NCI-H774 (cell line): ENCODE measurements at places on chromosomes 7 and 10.

- DNase-seq = no peak
Observed at GRCh38 chr7:101021703-101022102, 1.8 kb downstream of the MUC17 start.

DNA sequence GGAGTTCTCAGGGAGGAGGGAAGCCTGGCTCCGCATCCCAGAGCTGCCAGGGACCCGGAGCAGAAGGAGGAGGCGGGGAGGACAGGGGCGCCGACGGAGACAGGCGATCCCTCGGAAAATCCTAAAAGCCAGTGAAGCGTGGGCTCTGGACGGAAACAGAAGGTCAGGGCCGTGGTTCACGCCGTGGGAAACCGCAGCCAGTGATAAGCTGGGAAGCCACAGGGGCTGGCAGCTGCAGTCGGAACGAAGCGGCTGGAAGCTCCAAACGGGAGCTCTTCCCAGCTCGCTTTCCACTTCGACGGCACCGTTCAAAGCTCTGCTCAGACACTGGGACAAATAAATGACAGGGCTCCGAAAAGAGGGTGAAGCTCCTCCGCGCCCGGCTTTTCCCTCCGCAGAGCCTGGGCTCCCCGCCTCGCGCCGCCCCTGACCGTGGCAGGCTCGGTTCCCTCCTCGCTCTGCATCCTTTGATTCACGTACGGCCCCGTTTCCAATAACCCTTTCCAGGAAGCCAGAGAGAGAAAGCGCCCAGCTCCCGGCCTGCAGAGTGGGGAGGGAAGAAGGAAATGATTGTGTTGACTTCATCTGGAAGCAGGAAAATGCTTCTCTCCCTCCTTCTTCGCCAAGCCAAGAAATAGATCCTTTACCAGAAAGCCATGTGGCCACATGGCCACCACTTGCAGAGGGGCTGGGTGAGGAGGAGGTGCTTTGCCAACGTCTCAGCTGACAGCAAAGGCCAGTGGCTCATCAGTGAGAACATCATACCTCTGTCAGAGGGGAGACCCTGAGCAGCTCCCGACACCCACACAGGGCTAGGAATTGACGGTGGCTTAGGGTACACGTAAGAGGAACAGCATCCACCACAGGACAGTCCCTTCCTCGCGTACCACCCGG, 57.4 kb downstream of the ADRB1 start:
- no peak for DNase-seq

DNA sequence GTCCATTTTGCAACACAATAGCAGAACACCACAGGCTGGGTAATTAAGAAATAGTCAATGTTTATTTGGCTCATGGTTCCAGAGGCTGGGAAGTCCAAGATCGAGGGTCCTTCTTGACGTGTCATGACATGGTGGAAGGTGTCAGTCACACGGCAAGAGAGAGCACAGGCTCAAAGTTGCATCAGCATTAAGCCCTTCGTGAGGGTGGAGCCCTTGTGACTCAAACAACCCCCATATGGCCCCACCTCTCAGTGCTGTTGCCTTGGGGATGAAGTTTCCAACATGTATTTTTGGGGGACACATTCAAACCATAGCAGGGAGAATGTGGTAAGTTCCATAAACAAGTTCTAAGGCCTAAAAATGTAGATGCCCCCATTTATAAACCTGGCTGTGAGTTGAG, 24.6 kb upstream of the GTPBP4 start:
- DNase-seq = no peak

DNA sequence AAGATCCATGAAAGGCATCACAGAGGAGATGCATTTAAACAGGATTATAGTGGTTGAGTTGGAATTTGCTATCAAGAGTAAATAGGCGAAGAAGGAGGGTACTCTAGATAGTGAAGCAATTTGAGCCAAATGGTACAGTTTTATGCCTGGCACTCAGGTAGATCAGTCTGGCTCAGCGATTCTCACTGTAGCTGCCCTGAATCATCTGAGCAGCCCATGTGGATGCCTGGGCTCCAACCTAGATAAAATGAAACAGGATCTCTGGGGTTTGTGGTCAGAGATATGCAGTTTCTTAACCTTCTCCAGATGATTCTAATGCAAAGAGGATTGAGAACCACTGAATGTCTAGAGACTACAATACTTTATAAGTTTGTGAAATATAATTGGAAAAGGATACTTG, 282.0 kb upstream of the FZD1 start:
- DNase-seq = no peak

- DNase-seq = no peak
Observed at GRCh38 chr10:69733791-69734261, 67.9 kb upstream of the COL13A1 start.

DNA sequence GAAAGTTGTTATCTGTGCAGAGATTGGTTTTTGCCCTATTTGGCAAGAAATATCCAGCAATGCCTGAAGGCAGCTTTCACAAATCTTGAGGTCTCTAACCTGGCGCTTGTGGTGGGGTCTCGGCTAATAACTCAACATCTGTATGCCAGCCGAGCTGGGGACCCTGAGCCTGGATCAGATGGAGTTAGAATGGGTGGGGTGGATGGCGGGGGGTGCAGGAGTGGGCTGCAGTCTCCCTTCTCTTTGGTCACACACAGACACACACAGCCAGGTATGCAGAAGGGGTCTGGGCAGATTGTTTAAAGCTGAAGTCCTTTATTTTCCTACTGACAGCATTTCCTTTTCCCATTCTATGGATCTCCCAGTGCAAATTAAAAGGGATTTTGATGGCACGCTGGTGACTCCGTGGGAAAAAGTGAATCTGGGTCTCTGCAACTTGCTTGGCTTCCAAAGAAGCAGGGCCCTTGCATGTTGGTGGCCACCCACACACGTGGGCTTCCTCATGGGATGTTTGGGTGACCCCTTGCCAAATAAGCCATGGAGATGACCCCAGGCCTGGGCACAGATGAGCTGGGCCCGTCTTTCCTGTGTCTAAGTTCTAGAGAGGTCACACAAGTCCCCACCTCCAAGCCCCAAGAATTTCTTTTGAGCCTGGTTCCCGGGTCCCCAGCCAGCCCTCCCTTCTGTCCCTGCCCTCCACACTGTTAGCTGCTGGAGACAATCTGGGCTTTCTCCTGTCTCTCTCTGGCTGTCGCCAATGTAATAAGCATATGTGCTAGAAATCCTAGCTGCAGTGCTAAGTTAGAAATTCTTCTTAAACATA, 39.9 kb upstream of the EMX2 start:
- DNase-seq = no peak

DNA sequence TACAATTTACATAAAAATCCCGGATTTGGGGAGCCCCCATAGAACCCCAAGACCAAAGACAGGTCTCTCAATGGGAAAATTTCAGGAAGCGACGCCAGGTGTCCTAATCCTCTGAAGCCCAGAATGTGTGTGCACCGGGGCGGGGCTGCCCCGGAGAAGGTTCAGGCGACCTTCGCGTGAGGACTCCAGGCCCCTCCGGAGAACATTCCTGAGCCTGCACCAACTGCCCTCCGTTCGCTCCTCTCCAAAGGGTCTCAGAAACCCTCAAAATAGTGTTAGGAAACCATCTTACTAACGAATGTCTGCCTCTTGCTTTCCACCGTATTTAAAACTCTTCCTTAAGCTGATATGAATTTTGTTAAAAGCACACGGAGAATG, 78.5 kb upstream of the INSIG1 start:
- DNase-seq = no peak

- no peak for DNase-seq
Observed at GRCh38 chr7:5630670-5631069, 150.8 kb downstream of the RNF216 start.

DNA sequence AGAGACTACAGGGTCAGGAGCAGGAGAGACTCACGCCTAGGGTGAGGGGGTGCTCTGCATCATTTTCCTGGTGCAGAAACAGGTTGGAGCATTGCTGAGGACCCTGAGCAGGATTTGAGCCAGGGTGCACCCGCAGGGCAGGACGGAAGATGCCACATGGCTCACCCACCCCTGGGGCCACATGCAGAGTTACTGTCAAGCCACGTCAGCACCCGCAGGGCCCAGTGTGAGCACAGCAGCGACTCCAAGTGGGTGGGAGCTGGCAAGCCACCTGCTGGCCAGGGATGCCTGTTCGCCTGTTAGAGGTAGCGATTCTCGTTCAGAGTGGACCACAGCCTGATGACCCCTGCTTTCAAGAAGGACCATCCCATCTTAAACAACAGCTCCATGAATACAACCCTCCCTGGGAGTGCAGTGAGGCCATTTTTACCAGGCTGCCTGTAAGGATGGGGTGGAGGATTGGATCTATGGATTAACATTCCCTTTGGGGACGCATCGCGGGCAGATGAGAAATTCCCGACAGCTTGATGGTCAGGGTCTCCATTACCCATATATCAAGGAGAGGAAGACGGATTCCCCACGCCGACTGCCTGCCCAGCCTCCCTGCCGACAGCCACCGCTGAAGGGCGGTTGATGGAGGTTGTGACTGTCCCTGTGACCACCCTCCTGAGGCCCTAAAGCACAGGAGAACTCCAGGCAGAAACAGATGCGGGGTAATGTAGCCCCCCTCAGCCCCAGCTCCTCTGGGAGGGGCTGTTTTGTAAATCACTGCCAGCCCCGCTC, 101.1 kb upstream of the RET start:
- DNase-seq = no peak
